LHCN-M2 (cell line): ENCODE measurements at places on chromosomes 1 and 21. TPM values are rescaled to one million over a fixed set of nuclear protein-coding genes. Genes with fewer than 3 reads are reported as not detected.

The OR2T35 gene
- not detected in 2 replicates for total RNA-seq

The HCRTR1 gene
- not detected in 2 replicates for total RNA-seq

- no peak for DNase-seq
Observed at GRCh38 chr21:18460979-18461378, 57.4 kb upstream of the TMPRSS15 start.

The LRRC8D gene
- total RNA-seq: 20.7 and 23.9 TPM in 2 replicates

DNA sequence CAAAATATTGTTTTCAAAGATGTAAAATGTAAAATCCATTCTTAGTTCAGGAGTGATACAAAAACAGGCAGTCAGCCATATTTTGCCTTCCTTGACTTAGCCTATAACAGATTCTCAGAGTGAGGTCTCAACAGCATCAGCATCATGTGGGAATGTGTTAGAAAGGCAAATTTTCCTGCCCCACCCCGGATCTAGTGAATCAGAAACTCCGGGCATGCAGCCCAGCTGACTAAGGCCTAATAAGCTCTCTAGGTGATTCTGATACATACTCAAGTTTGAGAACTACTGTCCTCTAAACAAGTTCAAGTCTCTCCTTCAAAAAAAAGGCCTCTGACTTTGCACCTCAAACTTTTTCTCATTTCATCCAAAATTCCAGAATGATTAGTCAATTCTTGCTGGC is 46.9 kb upstream of the PRRC2C start:
- peak; percentile 94 for DNase-seq

- no peak for DNase-seq
Observed at GRCh38 chr1:153470707-153471106, 10.3 kb upstream of the S100A7 start.

GRCh38 chr1:38186566-38186965 is 140.0 kb upstream of the POU3F1 start:
- no peak for DNase-seq

GRCh38 chr1:55012661-55013060 is 13.9 kb downstream of the BSND start:
- DNase-seq: no peak

- DNase-seq: no peak
Observed at GRCh38 chr1:87437663-87438295, 109.1 kb downstream of the LMO4 start.

GRCh38 chr21:15445327-15445726 is 284.5 kb upstream of the USP25 start:
- DNase-seq: no peak

- no peak for DNase-seq
Observed at GRCh38 chr1:223106856-223107255, 36.2 kb downstream of the TLR5 start.

DNA sequence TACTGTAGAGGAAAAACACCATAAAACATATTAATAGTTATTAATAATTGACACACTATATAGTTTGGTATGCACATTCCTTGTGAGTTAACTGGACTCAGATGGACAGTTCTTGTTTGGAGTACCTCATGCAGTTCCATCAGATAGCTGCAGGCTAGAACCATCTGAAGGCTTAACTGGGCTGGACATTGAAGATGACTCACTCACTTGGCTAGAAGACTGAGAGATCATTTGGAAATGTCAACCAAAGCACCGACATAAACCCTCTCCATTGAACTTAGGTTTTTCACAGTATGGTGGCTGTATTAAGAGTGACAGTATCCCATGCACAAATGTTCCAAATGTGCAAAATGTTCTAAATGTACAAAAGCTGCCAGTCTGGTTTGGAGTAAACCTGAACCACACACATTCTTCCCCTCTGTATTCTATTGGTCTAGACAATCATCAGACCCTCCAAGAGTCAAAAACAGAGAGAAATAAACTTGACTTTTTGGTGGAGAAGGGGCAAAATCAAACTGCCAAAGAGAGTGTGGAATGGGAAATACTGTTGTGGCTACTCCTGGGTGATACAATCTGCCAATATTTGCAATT is 708.4 kb downstream of the KCNT2 start:
- DNase-seq: no peak

DNA sequence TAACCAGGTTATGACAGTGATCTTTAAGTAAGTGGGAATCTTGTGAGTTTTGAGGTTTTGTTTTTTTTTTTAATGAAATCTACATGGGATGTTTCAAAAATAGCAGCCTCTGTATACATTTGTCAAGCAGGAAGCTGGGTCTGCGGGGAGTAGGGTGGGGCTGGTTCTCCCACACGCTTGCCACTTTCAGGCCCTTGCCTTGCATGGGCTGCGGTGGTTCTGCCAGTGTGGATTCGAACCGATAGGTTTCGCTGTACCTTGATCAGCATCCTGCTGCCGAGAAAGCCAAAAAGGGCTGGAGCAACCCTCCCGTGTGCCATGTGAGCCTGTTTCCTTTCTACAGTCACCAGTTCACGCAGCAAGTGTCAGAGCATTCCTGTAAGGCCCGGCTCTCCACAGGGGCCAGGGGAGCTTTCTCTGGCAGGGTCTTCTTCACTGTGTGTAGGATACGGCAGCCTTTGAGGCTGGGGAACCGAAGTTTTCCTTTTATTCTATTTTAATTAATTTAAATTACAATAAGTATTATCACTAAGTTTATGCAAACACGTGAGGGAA is 79.2 kb upstream of the SAMD11 start:
- no peak for DNase-seq

GRCh38 chr1:28519946-28520725 is 14.3 kb downstream of the RCC1 start:
- DNase-seq: no peak

GRCh38 chr1:151036356-151036755 is at the start of gene BNIPL:
Gene BNIPL, plus strand, starts transcription at chr1:151036586. Its CDS starts 140 bp downstream, at chr1:151036726.
- DNase-seq: no peak

DNA sequence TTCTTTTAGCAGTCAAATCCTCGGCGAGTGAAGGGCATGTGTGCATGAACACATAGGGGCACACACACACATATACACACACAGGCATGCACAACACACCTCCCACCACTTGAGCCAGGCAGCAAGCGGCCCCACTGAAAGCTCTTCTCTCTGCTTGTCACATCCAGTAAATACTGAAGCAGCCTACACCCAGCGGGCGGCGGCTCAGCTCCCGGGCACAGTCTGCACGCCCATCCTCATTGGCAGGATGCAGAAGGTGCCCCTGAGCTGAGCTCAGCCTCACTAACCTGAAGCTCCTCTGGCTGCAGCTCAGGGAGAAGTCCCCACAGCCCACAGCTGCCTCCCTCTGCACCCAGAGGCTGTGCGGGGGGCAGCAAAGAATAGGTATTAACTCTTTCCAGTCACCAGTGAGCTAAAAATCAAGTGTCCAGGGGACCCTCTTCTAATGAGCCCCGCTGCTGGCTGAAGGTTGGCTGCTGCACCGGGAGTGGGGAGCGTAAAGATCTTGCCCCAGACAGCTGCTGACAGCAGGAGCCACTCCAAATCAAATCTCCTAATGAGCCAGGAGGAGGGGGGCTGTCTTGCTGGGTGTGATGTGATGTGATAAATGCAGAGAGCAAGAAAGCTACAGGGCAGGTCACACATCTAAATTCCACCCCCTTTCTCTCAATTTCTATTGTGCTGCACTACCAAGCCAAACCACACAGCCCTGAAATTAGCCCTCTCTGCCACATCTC is 12.5 kb downstream of the RGS8 start:
- DNase-seq: no peak

- DNase-seq: no peak
Observed at GRCh38 chr1:157849229-157849875, 7.7 kb upstream of the CD5L start.

DNA sequence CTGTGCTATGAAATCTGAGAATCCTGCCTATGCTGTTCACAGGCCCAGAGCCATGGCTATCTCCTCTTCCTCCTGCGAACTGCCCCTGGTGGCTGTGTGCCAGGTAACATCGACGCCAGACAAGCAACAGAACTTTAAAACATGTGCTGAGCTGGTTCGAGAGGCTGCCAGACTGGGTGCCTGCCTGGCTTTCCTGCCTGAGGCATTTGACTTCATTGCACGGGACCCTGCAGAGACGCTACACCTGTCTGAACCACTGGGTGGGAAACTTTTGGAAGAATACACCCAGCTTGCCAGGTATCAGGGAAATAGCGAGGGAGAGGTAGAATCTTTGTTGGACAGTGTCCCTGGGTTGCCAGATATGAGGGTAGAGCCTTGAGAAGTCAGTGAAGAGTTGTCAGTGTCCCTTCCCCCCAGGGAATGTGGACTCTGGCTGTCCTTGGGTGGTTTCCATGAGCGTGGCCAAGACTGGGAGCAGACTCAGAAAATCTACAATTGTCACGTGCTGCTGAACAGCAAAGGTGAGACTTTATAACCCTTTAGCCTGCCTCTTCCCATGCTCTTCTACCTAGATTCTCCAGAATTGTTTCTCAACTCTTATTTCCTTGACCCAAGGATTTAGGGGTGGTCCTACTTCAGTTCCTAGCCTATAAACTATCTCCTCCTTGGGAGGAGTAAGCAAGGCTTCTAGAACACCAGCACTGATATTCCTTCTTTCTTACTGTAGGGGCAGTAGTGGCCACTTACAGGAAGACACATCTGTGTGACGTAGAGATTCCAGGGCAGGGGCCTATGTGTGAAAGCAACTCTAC is 1.4 kb downstream of the NIT1 start:
- peak; percentile 49 for DNase-seq

DNA sequence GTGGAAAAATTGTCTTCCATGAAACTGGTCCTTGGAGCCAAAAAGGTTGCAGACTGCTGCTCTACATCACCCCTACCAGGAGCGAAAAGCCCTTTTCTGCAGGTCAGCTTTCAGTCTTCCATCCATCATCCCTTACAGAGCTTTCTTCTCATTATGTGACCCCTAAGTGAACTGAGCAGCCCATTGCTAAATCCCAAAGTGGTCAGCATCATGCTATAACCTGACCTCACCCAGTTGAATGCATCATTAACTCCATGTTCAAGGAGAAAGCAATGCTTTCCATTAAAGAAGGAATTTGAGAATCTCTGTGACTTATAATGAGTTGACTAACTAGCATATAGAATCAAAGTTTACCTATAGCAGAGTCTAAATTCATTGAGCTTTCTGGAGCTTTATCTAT is 10.4 kb upstream of the IL24 start:
- no peak for DNase-seq

DNA sequence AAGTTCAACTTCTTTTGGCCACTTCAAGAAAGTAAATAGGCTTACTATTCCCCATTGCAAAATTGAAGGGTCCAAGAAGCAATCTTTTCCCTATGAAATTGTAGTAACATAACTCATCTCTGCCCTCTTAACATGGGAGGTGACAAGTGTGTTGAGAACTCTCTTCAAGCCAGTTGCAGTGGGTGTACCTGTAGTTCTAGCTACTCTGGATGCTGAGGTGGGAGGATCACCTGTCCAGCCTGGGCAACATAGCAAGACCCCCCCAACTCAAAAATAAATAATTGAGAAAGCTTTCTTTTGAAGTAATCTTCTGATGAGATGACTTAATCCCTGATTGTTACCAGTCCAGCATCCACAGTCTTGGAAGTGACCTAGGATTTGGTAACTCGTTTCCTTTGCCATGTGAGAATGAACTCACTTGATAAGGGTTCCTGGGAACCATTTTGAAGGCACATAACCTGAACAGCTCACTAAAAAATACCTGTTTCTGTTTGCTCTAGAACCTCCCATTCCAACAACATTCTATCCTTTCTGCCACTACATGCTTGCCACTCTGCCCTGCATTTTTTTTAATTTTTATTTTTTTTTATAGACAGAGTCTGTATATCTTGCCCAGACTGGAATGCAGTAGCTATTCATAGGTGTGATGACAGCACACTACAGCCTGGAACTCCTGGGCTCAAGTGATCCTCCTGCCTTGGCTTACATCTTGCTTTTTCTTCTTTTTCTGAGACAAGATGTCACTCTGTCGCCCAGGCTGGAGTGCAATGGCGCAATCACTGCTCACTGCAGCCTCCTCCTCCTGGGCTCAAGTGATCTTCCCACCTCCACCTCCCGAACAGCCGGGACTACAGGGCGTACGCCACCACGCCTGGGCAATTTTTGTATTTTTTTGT is 1.4 kb upstream of the IPO9 start:
- DNase-seq: no peak

GRCh38 chr1:214379236-214379970 is 98.4 kb downstream of the SMYD2 start:
- DNase-seq: peak; percentile 30

The PTGER3 gene
- not detected in 2 replicates for total RNA-seq

GRCh38 chr21:42691901-42692559 is 38.6 kb downstream of the PDE9A start:
- DNase-seq: no peak

GRCh38 chr21:16594191-16594590 is 864.4 kb downstream of the USP25 start:
- no peak for DNase-seq

GRCh38 chr1:153921803-153922075 is 1.0 kb downstream of the GATAD2B start:
- DNase-seq: no peak

GRCh38 chr1:35442734-35443133 is 114.5 kb downstream of the KIAA0319L start:
- no peak for DNase-seq

DNA sequence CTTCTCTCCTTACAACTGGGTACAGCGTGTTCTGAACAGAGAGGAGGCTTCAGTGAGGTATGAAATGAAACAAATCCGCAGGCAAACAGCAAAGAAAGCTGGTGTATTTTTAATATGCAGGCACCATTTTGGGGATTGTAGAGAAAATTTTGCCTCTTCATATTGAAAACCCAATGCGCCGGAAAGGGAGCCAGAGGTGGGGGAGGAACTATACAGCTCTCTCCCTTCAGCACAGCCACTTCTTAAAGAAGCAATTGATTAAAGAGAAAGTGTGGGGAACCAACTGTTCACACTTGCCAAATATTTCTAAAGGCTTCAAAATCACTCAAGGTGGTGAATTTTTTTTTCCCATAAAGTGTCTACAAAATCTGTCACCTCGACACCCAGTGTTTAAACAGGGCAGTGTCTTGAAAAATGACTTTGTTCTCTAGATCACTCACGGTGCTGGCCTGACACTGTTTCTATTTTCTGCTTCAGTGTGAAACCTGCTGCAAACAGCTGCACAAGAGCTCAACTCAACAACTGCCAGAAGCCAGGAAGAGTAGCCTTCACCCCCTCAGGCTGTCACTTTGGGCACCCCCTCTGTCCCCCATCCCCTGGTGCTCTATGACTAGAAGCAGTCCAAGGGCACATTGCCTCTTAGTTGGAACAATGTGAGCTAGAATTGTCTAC is 123.8 kb upstream of the CTTNBP2NL start:
- DNase-seq: no peak

The IFI44 gene
- 92.2 and 115 TPM in 2 replicates for total RNA-seq

DNA sequence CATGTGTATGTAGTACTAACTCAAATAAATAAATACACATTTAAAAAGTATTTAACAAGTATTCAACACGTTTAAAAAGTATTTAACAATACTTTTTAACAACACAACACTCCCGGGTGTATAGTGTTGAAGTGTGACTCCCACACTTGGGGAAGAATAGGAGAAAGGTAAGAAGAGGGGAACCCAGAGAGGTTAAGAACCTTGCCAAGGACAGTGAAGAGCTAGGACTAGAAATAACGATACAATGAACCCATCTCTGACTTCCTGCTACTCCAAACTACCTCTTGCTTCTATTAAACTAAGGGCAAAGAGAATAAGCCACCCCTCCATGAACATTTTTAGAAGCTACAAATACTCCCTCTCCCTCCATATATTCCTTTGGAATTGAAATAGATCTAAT is 1.7 kb upstream of the GFI1 start:
- DNase-seq: no peak

GRCh38 chr21:16081304-16081703 is 351.5 kb downstream of the USP25 start:
- no peak for DNase-seq
